ENCODE measurements at places on chromosomes 12 and 14. TPM values are rescaled to one million over a fixed set of nuclear protein-coding genes. Genes with fewer than 3 reads are reported as not detected.

The ST8SIA1 gene
- total RNA-seq: 0.09 TPM

The TTC6 gene
- total RNA-seq: 0.36 TPM

The TDRD9 gene
- 1.0 TPM for total RNA-seq

The KRT71 gene
- not detected for total RNA-seq

The CEP128 gene
- 4.9 TPM for total RNA-seq

The SNAPC1 gene
- 28.0 TPM for total RNA-seq

The TAS2R50 gene
- 1.8 TPM for total RNA-seq

The KRT83 gene
- total RNA-seq: not detected

The MGP gene
- 65.4 TPM for total RNA-seq

The MANSC4 gene
- total RNA-seq: not detected

The NFYB gene
- 16.9 TPM for total RNA-seq

The SUOX gene
- total RNA-seq: 10.0 TPM

The OR5AU1 gene
- not detected for total RNA-seq

The CNTN1 gene
- 0.38 TPM for total RNA-seq

The ABCC9 gene
- 0.19 TPM for total RNA-seq

The OSBPL8 gene
- 31.7 TPM for total RNA-seq

The FITM1 gene
- total RNA-seq: 0.27 TPM

The CPNE8 gene
- total RNA-seq: 6.5 TPM

The ASCL1 gene
- not detected for total RNA-seq

The PA2G4 gene
- 192 TPM for total RNA-seq

The HPD gene
- total RNA-seq: not detected

The FGF23 gene
- not detected for total RNA-seq

The A2M gene
- total RNA-seq: 31.1 TPM

The RASAL1 gene
- total RNA-seq: not detected

The ADCY6 gene
- 34.6 TPM for total RNA-seq

Measured in endothelial cell of coronary artery (primary cell).